Testis (tissue), 5 donors: ENCODE measurements at places on chromosomes 4 and X.

- H3K36me3 ChIP-seq = no peaks in the 10 kb centered on the region
- H3K4me1 ChIP-seq = no peaks in the 10 kb centered on the region
- no peak overlapping the region for H3K4me3 ChIP-seq
- no peak overlapping the region for H3K27ac ChIP-seq
- no peak for DNase-seq
- no peaks in the 10 kb centered on the region for H3K27me3 ChIP-seq
Measured at GRCh38 chr4:5500165-5500564, 208.2 kb downstream of the EVC2 start.

- DNase-seq = no peak
- H3K4me3 ChIP-seq = no peak overlapping the region
- H3K36me3 ChIP-seq = no peaks in the 10 kb centered on the region
- H3K4me1 ChIP-seq = no peaks in the 10 kb centered on the region
- no peak overlapping the region for H3K27ac ChIP-seq
- no peaks in the 10 kb centered on the region for H3K27me3 ChIP-seq
Measured at GRCh38 chrX:153526042-153526441, 8.6 kb downstream of the ATP2B3 start.

GRCh38 chr4:32000846-32001488 lies 1280.8 kb downstream of the PCDH7 start:
- no peaks in the 10 kb centered on the region for H3K4me1 ChIP-seq
- no peak for DNase-seq
- H3K27me3 ChIP-seq = no peaks in the 10 kb centered on the region
- no peak overlapping the region for H3K4me3 ChIP-seq
- H3K36me3 ChIP-seq = no peaks in the 10 kb centered on the region

DNA sequence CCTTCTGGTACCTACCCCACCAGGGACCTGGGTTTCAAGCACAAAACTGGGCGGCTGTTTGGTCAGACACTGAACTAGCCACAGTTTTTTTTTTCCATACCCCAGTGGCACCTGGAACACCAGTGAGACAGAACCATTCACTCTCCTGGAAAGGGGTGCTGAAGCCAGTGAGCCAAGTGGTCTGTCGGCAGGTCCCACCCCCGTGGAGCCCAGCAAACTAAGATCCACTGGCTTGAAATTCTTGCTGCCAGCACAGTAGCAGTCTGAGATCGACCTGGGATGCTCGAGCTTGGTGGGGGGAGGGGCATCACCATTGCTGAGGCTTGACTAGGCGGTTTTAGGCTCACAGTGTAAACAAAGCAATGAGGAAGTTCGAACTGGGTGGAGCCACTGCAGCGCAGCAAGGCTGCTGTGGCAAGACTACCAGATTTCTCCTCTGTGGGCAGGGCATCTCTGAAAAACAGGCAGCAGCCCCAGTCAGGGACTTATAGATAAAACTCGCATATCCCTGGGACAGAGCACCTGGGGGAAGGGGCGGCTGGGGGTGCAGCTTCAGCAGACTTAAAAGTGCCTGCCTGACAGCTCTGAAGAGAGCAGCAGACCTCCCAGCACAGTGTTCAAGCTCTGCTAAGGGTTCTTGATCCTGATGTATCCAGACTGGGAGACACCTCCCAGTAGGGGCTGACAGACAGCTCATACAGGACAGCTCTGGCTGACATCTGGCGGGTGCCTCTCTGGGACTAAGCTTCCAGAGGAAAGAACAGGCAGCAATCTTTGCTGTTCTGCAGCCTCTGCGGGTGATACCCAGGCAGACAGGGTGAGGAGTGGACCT lies 223.0 kb downstream of the COX18 start:
- no peaks in the 10 kb centered on the region for H3K36me3 ChIP-seq
- no peak overlapping the region for H3K27ac ChIP-seq
- no peaks in the 10 kb centered on the region for H3K4me1 ChIP-seq
- no peak overlapping the region for H3K4me3 ChIP-seq
- DNase-seq = no peak

GRCh38 chr4:161792991-161793390 lies 370.8 kb downstream of the FSTL5 start:
- no peaks in the 10 kb centered on the region for H3K4me1 ChIP-seq
- no peak for DNase-seq
- no peaks in the 10 kb centered on the region for H3K27me3 ChIP-seq
- no peaks in the 10 kb centered on the region for H3K36me3 ChIP-seq
- no peak overlapping the region for H3K4me3 ChIP-seq
- H3K27ac ChIP-seq = no peak overlapping the region

DNA sequence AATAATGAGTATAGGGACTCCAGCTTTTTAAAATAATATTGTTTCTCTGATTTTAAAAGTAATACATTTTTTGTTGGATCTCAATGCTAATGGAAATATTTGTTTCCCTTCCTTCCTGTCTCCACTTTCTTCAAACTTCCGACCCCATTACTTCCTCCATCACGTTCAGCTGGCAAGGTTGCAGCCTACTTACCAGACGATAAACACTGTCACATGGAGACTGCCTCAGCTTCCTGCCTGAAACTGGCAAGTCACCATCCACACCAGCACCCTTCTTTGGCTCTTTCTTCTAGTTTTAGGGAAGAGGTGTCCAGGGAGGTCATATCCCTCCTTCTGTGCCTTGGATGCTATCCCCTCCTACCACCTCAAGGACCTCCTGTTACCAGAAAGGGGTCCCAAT lies 3.4 kb upstream of the INTU start:
- DNase-seq = no peak
- no peaks in the 10 kb centered on the region for H3K36me3 ChIP-seq
- H3K27me3 ChIP-seq = no peaks in the 10 kb centered on the region
- no peak overlapping the region for H3K4me3 ChIP-seq
- H3K4me1 ChIP-seq = no peaks in the 10 kb centered on the region
- no peak overlapping the region for H3K27ac ChIP-seq

DNA sequence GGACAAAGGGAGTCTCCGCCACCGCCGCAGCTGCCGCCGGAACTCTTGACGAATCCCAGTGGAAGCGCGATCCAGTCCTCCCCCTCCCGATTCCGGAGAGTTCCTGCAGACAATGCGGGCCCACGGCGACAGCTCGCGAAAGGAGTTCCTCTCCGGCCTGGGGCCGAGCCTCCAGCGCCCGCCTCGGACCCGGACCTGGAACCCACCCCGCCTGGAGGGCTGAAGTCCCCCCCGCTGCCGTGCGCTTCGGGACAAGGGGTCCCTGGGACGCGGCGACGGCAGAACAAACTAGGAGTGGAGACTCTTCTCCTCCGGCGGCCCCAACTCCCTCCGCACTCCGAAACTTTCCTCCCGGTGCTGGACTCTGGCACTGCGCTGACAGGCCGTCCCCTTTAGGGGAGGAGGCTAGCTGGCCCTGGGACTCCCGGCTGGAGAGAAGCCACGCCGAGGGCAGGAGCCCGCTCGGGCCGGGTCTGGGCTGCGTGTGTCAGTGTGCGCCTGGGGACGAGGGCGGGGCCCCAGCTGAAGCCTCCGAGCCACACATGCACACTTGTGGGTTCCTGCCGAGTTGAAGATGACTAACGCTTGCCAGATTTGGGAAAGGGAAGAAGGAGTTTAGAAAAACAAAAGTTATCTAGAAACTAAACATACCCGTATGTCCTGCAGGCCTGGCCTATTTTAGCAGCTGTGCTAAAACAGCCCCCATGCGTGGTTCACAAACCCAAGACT lies at the start of gene ANTXR2:
Gene ANTXR2, minus strand, starts transcription at position 486 of the 729 bp plus-strand sequence. CDS start 669 bp downstream, outside the sequence.
- no peaks in the 10 kb centered on the region for H3K4me1 ChIP-seq
- H3K27me3 ChIP-seq = no peaks in the 10 kb centered on the region
- DNase-seq = peak; percentile 89
- peak within 1 kb of the TSS; percentile 89 for H3K27ac ChIP-seq
- no peaks in the 10 kb centered on the region for H3K36me3 ChIP-seq

DNA sequence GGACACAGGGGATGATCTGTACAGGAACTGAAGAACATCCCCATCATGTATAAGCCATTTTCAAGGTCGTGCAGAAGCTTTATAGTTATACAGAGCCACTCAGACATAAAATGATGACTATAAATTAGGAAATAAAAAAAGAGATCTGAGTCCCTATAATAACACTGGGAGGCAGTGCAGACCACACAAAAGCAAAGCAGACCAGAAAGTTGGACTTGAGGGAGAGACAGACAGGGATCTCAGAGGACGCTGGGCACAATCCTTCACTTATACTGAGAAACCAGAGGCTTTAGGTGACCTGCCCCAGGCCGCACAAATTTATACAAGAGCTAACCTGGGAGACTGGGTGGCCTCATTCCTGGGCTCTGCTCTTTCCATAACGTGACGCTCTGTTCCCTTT lies 70.5 kb downstream of the HADH start:
- H3K4me3 ChIP-seq = no peak overlapping the region
- H3K4me1 ChIP-seq = no peaks in the 10 kb centered on the region
- DNase-seq = peak; percentile 51
- no peak overlapping the region for H3K27ac ChIP-seq
- H3K27me3 ChIP-seq = no peaks in the 10 kb centered on the region
